GM12891 (cell line): ENCODE measurements at places on chromosomes 12 and 14.

GRCh38 chr14:69156224-69156623 is 3.3 kb upstream of the DCAF5 start:
- no peak for DNase-seq

DNA sequence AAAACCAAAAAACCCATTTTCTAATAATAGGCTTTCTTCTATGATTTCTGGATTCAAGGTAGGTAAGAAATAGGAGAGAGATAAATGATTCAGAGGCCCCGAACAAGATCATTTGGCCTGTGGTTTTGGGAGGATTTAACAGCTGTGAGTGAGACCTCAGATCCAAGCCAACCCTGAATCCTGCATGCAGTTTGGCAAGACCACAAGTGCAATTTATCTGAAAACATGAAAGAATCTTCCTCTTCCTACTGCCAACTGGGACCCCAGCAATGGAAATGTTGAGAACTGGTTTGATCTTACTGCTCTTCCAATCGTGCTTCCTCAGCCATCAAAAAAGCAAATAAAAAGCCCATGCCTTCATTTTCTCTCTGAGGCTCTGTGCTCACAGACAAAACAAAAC is 519.7 kb upstream of the TBX3 start:
- no peak for DNase-seq

GRCh38 chr12:115597157-115597712 is 680.3 kb downstream of the MED13L start:
- DNase-seq, result no peak

DNA sequence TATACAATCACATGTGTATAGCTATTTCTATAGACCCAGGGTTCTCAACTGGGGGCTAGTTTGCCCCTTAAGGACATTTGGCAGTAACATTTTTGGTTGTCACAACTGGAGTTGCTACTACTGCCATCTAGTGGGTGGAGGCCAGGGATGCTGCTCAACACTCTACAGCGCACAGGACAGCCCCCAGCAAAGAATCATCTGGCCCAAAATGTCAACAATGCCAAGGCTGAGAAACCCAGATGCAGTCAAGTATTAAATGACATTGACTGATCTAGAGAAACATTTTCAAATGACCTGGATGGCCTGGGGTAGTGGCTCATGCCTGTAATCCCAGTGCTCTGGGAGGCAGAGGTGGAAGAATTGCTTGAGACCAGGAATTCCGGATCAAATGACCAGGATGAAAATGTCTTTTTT is 5.8 kb downstream of the WSB2 start:
- DNase-seq, result no peak

DNA sequence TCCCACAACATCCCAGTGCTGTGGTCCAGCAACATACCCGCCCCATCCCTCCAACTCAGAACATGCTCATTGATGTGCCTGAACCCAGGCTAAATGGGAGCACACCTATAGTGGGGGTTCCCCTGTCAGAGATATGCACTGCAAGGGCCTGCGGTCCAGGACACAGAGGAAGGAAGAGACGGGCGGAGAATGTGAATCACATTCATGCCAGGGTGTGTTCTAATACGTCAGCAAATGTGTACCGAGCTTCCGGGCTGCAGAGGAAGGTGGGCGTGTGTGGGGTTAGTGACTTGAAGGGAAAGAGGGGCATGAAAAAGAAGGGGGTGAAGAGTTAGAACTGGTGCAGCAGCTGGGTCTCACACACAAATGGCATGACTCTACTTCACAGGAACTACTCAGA is 83.7 kb downstream of the DPF3 start:
- DNase-seq, result no peak
